ENCODE measurements at places on chromosomes 11 and 22.
A peak's percentile ranks its signal among the peaks of the same experiment; 100 is the strongest.

- no peak for DNase-seq
These were observed 252.8 kb downstream of the JRKL start for GRCh38 chr11:96642583-96642982.

DNA sequence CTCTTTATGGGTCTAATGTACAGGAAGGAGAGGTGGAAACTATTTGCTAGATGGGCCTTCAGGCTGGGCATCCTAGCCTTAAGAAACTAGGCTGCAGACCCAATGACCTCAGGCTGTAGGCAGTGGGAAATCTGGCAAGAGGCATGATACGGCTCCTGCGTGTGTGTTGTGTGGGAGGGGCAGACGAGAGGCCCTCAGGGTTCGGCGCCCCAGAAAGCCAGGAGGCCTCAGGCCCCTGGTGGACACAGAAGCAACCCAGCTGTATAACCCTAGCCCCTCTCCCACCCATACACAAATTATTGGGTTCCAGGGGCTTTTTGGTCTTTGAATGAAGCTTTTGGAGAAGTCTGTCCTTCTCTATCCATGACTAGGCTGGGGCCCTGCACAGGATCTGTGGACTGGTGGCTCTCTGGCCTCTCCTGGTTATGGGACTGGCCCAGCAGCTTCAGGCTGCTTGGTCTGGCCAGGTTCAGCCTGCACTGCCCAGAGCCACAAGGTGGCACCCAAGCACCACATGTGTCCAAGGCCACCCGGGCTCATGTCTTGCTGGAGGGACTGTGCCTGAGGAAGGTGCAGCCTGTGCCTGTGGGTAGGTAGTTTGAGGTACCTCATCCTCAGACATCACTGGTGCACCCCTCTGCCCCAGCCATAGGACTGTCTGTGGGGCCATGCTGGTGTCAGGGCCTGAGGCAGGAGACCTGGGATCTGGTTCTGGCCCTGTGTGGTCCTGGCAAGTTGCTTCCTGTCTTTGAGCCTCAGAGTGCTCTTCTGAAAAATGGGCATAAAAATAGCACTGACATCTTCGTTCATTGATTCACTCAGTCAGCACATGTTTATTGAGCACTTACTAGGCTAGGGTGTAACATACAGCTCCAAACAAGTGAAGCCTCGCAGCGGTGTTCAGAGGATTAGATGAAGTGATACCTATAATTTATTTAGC, 87.5 kb downstream of the RRM1 start:
- DNase-seq: peak; percentile 26

DNA sequence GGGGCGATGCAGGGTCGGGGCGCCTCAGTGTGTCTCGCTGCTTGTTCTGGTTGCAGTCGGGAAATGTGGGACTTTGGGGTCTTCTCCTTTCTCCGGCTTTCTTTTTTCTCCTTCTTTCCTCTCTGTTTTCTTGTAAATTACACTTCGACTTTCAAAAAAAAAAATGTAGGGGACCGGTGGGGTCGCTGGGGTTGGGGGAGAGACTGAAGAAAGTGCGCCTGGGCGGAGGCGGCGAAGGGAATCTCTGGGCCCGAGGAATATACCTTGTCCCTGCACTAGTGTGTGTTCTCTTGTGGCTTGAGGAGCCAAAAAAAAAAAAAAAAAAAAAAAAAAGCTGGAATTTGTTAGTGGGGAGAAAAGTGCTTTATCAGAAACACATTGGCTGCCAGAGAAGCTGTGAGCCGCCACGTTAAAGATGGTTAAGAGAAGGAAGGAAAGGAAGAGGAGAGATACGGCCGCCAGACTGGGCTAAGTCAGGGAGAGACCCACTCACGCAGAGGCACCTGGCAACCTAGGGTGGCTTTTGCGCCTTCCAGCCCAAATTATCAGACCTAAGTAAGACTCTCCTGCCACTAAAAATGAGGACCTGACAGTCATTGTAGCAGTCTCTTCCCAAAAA, 8.4 kb upstream of the FLI1 start:
- peak; percentile 29 for DNase-seq

GRCh38 chr22:50276143-50276542, 6.0 kb upstream of the MAPK11 start:
- DNase-seq: peak; percentile 44

DNA sequence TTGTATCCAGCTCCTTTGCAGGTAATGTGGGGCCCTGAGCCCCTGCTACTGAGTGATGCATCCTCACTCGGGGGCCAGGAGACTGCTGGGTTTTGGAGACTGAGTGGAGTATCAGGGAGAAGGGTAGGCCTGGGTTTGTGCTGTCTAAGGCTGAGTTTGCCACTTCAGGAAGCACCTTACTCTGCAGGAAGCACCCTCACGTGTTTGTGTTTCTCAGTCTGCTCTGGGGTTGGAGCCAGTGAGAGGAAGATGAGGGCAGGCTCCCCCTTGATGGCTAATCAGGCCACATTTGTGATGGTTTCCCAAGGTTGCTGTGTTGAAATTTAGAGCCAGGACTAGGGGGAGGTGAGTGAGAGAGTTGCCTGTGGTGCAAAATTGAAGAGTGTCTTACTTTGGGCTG, 13.7 kb upstream of the THY1 start:
- no peak for DNase-seq

DNA sequence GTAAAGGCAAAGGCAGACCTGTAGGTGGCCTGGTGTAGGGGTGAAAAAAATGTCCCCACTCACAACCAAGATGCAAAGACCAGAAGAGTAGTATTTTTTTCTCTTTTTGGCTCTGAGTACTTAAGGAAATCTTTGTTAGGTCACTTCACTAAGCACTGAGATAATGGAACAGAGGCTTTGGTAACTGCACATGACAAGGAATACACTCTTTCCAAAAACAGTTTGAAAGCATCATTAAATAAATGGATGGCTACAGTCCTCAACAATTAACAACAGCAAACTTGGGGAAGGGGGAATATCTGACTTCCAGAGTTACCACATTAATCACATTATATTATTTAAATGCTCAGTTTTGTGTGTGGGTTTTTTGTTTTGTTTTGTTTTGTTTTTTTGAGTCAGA, 26.9 kb upstream of the PGM2L1 start:
- no peak for DNase-seq

DNA sequence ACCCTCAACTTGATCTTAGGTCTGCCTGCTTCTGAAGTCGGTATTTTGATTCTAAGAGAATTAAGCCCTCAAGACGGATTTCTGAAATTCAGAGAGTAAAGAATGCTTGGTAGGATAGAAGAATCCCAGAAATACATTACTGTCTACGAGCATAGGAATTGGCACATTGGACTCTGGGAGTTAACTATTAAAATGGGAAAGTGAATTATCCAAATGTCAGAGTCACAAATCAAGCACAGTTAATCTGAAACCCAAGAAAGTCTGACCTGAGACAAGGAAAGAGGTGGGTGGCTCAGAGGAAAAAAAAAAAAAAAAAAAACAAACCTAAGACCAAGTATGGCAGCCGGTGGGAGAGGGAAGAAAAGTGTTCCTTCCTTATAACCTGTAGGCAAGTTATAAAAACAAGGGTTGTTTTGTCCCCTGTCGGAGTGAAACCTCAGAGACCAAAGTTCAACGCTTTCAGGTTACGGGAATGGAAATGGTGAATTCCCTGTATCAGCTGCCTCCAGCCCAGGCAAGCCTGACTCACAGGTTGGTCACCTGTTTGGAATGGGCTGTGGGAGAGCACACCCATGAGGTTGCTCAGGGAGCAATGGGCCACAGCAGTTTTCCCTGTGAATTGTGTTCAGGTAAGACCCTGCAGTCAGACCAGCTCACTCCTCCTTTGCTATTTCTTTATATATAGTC, 139.0 kb downstream of the ETS1 start:
- peak; percentile 49 for DNase-seq

DNA sequence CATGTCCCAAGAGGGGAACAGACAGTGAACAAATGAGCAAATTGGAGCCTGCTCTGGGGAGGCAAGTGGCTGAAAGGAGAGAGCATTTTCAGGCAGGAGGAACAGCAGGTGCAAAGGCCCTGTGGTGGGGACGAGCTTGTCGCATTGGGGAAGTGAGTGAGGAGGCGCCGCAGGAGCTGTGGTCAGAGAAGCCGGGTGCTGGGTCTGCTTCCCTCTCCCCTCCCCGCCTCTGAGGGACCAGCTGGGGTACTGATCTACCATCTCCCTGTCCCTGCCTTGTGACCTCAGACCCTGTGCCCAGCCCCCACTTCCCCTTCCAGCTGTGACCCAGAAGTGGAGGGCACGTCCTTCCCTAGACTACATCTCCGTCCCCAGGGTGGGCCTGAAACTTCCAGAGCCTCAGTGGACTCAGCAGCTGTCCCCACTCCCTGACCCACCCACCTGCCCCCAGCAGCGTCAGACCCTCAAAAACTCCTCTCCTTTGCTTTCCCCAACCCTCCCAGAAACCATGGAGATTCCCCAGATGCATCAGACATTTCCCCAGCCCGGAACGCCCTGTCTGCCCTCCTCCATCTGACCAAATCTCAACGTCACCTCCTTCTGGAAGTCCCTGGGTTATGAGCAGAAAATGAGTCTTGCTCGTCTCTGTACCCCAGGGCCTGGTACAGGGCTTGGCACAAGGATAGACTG, 19.7 kb upstream of the PDGFB start:
- no peak for DNase-seq

- DNase-seq: no peak
These were observed 212.1 kb downstream of the NELL1 start for GRCh38 chr11:20881328-20882079.

GRCh38 chr11:126874831-126875230, 125.7 kb downstream of the KIRREL3 start:
- no peak for DNase-seq
